ENCODE measurements at places on chromosomes 4 and X.
A peak's percentile ranks its signal among the peaks of the same experiment; 100 is the strongest.

GRCh38 chr4:95548738-95549245 lies at the start of gene UNC5C:
Gene UNC5C, minus strand, starts transcription at chr4:95548973.
- H3K36me3 ChIP-seq: no peaks in the 10 kb centered on the region
- no peak within 1 kb of the TSS for H3K27ac ChIP-seq
- H3K4me3 ChIP-seq: peak within 1 kb of the TSS; percentile 61
- no peaks in the 10 kb centered on the region for H3K4me1 ChIP-seq

- no peak for DNase-seq
- H3K4me3 ChIP-seq: no peak overlapping the region
Observed at GRCh38 chr4:57639561-57640382, 529.6 kb upstream of the IGFBP7 start.

GRCh38 chrX:129824620-129825019 lies 19.1 kb downstream of the ZDHHC9 start:
- no peak for DNase-seq
- peaks cover 8% of the 10 kb centered on the region for H3K36me3 ChIP-seq
- no peaks in the 10 kb centered on the region for H3K27me3 ChIP-seq
- no peak overlapping the region for H3K4me3 ChIP-seq
- H3K4me1 ChIP-seq: peaks cover 2% of the 10 kb centered on the region

DNA sequence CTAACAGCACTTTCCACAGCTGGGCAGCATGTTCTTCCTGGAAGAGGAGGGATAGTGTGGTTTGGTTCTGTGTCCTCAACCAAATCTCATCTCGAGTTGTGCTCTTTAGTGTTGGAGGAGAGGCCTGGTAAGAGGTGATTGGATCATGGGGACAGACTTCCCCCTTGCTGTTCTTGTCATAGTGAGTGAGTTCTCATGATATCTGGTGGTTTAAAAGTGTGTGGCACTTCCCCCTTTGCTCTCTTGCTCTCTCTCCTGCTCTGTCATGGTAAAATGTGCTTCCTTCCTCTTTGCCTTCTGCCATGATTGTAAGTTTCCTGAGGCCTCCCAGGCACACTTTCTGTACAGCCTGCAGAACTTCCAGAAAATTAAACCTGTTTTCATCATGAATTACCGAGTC lies 133.7 kb upstream of the NDP start:
- H3K4me3 ChIP-seq: no peak overlapping the region
- peaks cover 2% of the 10 kb centered on the region for H3K27me3 ChIP-seq
- H3K36me3 ChIP-seq: no peaks in the 10 kb centered on the region
- no peak for DNase-seq
- H3K4me1 ChIP-seq: no peaks in the 10 kb centered on the region

DNA sequence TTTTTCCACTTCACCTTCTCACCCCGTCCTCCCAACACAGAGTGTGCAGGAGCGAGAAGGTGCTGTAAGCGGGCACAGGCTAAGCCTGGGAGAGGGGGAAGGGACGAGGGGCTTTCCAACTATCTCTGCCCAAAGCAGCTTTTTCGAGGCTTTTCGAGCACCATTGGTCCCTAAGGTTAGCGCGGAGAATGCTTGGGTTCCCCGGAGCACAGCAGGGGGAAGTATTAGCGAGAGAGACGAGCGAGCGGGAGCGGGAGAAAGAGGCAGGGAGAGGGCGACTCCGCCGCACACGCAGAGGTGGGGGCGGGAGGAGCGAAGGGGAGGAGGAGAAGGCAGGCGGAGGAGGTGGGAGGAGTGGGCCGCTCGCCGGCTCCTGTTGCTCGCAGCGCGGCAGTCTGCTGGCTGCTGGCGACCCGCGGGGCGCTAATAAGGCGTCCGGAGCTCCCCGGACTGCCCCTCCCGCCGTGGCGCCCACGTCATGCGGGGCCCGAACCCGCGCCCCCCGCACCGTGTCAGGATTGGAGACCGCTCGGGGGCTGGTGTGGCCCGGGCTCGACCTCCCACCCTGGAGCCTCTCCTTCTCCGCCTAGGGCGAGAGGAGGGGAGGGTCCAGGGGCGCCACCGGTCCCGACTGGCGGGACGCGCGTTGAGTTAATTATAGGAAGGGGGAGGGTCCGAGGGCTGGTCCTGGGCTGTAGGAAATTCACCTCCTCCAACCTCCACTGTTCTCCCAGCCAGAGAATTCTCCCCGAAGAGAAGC lies at the start of gene ADAMTS3:
TSS of gene ADAMTS3 (minus strand) at position 263 of the 760 bp plus-strand sequence. CDS start 459 bp downstream, outside the sequence.
- H3K27me3 ChIP-seq: no peaks in the 10 kb centered on the region
- H3K27ac ChIP-seq: peak within 1 kb of the TSS; percentile 17
- no peaks in the 10 kb centered on the region for H3K36me3 ChIP-seq
- peak; percentile 33 for DNase-seq
- H3K4me3 ChIP-seq: peak within 1 kb of the TSS; percentile 62
- no peaks in the 10 kb centered on the region for H3K4me1 ChIP-seq

- DNase-seq: peak; percentile 60
- H3K36me3 ChIP-seq: no peaks in the 10 kb centered on the region
- H3K27ac ChIP-seq: no peak overlapping the region
- peaks cover 7% of the 10 kb centered on the region for H3K27me3 ChIP-seq
- no peaks in the 10 kb centered on the region for H3K4me1 ChIP-seq
Observed at GRCh38 chr4:37802068-37802666, 24.3 kb upstream of the PGM2 start.

DNA sequence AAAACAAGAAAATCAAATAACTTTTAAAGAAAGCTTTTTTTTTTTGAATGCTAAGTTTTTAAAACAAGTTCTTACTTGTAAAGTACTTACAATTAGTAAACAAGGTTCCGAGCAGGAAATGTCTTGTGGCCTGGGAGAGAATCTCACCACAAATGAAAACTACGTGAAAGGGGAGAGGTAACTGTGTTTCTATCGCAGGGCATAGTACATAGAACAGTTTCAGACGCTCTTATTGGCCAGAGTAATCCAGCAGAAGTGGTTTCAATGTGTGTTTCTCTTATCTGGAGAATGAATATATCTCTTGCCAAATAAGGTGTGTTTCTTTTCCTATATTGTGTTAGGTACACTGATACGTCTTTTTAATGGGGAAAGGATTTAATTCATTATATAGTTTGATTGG lies at the start of gene PLAC8:
TSS of gene PLAC8 (minus strand) at position 154 of the 400 bp plus-strand sequence. CDS start 6,808 bp downstream, outside the sequence.
- no peaks in the 10 kb centered on the region for H3K36me3 ChIP-seq
- no peaks in the 10 kb centered on the region for H3K27me3 ChIP-seq
- no peak within 1 kb of the TSS for H3K27ac ChIP-seq
- no peak for DNase-seq

DNA sequence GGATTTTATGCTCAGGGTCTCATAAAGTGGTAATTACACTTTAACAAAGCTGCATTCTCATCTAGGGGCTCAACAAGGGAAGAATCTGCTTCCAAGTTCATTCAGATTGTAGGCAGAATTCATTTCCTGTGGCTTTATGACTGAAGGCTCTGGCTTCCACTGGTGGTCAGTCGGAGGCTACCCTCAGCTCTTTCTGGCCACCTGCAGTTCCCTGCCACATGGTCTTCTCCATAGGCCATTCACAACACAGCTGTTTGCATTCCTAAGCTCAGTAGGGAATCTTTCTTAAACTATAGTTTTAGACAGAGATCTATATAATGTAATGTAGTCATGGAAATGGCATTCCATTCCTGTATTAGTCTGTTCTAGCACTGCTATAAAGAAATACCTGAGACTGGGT lies 973.0 kb upstream of the SLIT2 start:
- no peak overlapping the region for H3K4me3 ChIP-seq
- H3K4me1 ChIP-seq: no peaks in the 10 kb centered on the region
- H3K27ac ChIP-seq: no peak overlapping the region
- no peaks in the 10 kb centered on the region for H3K36me3 ChIP-seq
- DNase-seq: peak; percentile 7

DNA sequence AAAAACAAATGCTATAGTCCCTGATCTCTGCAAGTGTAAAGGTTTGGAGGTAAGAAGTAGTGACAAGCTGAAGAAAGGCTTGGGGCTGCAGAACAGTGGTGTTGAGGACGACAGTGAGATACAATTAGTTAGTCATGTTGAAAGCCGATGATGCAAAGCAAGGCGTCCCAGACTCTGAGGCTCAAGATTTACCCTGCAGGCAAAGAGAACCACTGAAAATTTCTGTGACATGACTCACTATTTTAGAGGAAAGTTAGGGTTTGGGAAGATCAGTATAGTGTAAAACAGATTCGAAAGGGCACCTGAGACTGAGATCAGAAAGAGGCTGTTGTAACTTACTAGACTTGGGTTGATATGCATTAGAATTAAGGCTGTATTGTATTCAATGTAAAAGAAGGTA lies 281.3 kb upstream of the FTHL17 start:
- H3K27me3 ChIP-seq: no peaks in the 10 kb centered on the region
- no peaks in the 10 kb centered on the region for H3K4me1 ChIP-seq
- H3K4me3 ChIP-seq: no peak overlapping the region
- no peak overlapping the region for H3K27ac ChIP-seq

DNA sequence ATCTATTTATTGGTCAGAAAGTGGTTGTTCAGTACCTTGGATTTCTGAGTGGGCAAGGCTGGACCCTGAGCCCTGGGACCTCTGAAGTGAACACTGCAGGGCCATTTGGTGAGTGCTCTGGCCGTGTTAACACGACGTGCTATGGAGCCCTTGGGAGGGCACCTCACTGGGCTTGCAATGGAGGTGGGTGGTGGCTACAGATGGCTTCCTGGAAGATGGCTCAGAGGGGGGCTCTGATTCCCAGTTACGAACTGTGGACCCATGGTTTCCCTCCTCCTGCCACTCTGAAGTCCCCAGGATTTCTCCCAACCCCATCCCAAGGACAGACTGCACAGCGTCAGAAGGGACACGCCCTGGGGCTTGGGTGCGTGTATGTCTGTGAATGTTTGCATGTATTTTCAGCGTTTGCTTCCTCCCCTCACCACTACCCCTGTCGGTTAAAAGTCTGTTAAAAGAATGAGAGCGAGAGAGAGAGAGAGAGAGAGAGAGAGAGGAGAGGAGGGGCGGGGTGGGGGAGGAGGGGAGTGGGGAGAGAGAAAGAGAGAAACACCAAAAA lies 3.7 kb upstream of the RHOH start:
- H3K27me3 ChIP-seq: peaks cover 4% of the 10 kb centered on the region
- H3K27ac ChIP-seq: no peak overlapping the region
- H3K36me3 ChIP-seq: no peaks in the 10 kb centered on the region
- DNase-seq: no peak

- no peak for DNase-seq
- H3K36me3 ChIP-seq: no peaks in the 10 kb centered on the region
- no peak overlapping the region for H3K27ac ChIP-seq
- H3K4me1 ChIP-seq: no peaks in the 10 kb centered on the region
- H3K4me3 ChIP-seq: no peak overlapping the region
Observed at GRCh38 chr4:72893354-72894066, 176.0 kb downstream of the COX18 start.
